ENCODE measurements at places on chromosomes 2 and 18. TPM values are rescaled to one million over a fixed set of nuclear protein-coding genes. Genes with fewer than 3 reads are reported as not detected.

Gene LCLAT1
- 50.5 TPM for total RNA-seq

Gene ST8SIA5
- total RNA-seq = 5.1 TPM

- DNase-seq = no peak
- H3K36me3 ChIP-seq = no peaks in the 10 kb centered on the region
- peak overlapping the region; percentile 15 for H3K27ac ChIP-seq
These were observed 105.8 kb upstream of the COL5A2 start for GRCh38 chr2:189285349-189285748.

GRCh38 chr2:41933046-41933420, 114.8 kb upstream of the PKDCC start:
- H3K27me3 ChIP-seq = no peaks in the 10 kb centered on the region
- H3K27ac ChIP-seq = peak overlapping the region; percentile 65
- no peak overlapping the region for H3K4me3 ChIP-seq
- DNase-seq = no peak
- H3K4me1 ChIP-seq = peaks cover 53% of the 10 kb centered on the region
- H3K36me3 ChIP-seq = no peaks in the 10 kb centered on the region

Gene ASB18
- 8.3 TPM for total RNA-seq

GRCh38 chr2:180006781-180007579, at the start of gene CWC22:
TSS of gene CWC22 (minus strand) at chr2:180007297. CDS start at chr2:179993341, 13,956 bp downstream.
- H3K27ac ChIP-seq = peak within 1 kb of the TSS; percentile 96
- H3K27me3 ChIP-seq = no peaks in the 10 kb centered on the region
- DNase-seq = peak; percentile 88
- H3K4me3 ChIP-seq = peak within 1 kb of the TSS; percentile 88
- H3K4me1 ChIP-seq = peaks cover 15% of the 10 kb centered on the region

DNA sequence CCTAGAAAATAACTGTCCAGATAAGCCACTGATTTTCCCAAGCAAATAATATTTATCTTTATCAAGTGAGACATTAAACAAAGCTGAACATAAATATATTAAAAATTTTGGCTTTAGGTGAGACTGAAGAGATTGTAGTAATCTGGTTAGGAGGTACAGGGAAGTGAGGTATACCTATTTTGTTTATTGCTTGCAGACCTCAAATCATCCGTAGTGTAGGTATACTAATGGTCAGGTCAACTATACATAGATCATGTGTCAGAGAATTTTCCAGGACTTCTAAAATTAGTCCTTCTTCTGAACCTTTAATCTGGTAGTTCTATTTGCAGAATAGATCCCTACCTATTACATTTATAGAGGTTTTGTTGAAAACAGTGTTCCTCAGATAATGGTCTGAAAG, 41.5 kb downstream of the SP140 start:
- no peak overlapping the region for H3K4me3 ChIP-seq
- DNase-seq = no peak
- no peaks in the 10 kb centered on the region for H3K36me3 ChIP-seq
- H3K27me3 ChIP-seq = no peaks in the 10 kb centered on the region
- no peaks in the 10 kb centered on the region for H3K4me1 ChIP-seq
- H3K27ac ChIP-seq = no peak overlapping the region

Gene GREB1L
- total RNA-seq = 14.8 TPM

Gene COL6A3
- total RNA-seq = 126 TPM

GRCh38 chr2:15134957-15135356, 426.2 kb downstream of the NBAS start:
- no peaks in the 10 kb centered on the region for H3K36me3 ChIP-seq
- H3K27ac ChIP-seq = no peak overlapping the region
- H3K4me1 ChIP-seq = no peaks in the 10 kb centered on the region
- no peak overlapping the region for H3K4me3 ChIP-seq
